ENCODE measurements at places on chromosomes 6 and 20.

- DNase-seq: no peak
These were observed 32.4 kb upstream of the TPBG start for GRCh38 chr6:82331031-82331773.

DNA sequence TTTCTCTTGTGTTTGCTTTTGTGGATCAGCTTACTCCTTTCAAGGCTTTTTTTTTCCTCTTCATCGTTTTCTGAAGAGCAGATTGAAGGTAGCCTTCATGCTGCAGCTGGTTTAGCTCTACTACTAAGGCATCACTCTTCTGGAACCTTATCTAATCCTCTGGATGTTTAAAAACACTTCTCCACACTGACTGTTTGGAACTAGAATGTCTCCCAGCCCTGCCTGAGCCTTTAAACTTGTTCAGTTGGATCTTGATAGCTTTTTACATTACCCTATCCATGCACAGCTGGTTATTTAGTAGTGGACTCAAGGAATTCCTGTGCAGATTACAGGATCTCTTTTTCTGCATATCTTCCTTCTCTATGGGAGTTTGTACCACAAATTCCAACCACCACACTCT is 108.9 kb upstream of the ASCC3 start:
- no peak for DNase-seq

DNA sequence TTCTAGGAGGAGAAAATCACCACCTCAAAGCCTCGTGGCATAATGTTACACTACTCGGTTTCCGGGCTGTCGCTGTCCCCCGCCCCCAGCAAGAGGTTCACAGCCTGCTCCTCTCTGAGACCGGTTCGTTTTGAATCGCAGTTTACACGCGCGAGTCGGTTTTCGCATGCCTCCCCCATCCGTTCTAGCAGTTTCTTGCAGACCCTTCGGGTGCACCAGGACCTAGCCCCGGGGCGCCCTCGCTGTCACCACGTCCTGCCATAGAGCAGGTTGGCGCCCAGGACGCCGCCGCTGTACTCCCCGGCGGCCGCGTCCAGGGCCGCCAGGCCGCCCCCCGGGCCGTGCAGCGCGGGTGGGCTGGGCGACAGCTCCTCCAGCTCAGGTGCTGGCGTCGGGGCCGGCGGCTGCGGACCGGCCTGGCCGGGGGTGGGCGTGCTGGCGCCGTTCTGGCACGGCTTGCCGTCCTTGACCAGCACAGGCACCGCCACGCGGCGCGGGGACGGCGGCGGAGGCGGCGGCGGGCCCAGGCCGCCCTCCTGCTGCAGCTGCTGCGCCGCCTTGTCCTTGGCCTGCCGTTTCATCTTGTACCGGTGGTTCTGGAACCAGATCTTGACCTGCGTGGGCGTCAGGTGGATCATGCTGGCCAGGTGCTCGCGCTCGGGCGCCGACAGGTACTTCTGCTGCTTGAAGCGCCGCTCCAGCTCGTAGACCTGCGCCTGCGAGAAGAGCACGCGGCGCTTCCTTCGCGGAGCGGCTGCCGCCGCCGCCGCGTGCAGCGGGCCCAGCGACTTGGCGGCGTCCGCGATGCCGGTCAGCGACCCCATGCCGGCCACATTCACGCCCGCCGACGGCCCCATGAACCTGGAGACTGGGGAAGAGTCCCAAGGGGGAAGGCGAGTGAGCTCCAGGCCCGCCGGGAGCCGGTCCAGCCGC is 1.4 kb downstream of the NKX2-4 start:
- DNase-seq: no peak

- no peak for DNase-seq
These were observed 15.5 kb downstream of the SYTL3 start for GRCh38 chr6:158665332-158665731.

DNA sequence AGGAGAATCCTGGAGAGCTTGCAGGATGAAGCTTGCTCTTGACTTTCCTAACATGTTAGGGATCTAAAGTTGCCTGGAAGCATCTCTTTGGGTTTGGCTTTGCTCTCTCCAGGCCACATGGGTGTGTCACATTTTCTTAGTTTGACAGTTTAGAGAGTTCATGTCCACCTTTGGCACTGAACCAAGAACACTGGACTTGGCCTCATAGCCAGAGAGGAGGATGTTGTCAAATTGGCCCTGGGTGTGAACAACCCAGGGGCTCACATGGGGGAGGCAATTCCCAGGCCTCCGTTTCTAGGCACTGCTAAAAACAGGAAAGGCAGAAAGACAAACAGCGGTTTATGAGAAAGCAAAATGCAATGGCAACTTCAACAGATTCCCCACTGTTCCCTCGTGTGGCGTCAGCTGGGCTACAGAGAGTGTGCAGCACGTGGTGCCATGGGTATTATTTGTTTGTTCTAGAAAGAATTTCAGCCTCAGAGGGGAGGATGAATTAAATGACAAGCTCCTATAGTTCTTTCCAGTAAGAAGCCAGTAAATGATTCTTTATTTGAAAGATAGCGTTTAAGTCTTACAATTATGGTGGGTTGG is 93.9 kb downstream of the CLIC5 start:
- no peak for DNase-seq

DNA sequence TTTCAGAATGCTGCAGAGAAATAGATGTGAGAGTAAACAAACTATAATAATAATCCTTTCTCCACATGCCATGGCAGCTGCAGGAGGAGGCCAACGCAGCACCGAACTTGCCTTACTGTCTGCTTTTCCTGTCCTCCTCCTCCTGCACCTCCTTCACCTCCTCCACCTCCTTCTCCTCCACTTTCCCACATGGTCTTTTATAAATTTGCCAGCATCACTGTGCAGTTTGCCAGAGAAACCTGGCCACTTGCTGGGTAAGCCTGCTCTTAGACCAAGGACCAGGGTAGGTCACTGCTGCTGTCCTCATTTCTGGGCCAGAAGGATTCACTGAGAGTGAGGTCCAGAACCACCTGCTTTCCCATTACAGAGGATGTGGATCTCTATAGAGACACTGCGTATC is 8.7 kb downstream of the SGK1 start:
- no peak for DNase-seq

DNA sequence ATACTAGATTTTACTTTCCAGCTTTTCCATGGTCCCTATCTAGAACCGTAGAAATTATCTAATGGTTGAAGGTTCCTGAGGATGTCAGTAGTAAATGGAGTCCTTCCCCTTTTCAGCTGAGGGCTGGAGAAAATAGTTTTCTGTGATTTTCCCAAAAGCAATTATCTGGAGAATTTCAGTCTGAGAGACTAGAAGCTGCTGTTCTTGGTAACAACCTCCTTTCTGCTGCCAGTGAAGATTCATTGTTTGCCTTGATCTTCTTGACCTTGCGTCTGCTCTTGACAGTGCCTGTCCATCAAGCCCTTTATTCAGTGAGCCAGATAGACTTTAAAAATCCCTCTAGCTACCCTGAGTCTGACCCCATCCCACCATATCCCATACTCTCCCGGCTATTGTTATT is 73.1 kb downstream of the PHACTR2 start:
- DNase-seq: no peak

GRCh38 chr6:36769676-36770499 is 69.4 kb downstream of the CPNE5 start:
- DNase-seq: no peak

DNA sequence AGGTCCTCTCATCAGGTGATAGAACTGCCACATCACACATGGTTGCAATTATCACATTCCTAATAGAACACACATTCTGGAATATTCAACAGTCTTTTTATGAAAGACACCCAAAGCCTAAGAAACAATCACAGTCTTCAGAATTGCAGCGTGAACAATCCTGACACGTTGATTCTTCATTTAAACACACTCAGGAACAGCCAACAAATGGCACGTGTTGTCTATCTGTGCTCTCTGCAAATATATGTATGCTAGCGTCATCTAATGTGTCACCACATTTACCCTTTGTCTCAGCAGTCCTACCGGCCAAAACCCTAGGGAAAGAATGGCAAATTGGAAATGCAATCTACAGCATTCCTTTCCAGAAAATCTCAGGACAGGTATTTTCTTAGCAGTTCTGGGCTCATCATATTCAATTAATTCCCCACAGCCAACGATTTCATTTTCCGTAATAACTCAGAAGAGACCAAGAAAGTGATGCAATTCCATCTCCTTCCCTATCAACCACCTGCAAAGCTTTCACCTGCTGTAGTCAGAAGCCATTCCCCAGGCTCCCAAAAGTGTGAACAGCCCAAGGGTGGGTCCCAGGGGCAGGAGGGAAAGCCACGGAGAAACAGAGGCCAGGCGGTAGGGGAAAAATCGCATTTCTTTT is 280.3 kb upstream of the JARID2 start:
- no peak for DNase-seq

DNA sequence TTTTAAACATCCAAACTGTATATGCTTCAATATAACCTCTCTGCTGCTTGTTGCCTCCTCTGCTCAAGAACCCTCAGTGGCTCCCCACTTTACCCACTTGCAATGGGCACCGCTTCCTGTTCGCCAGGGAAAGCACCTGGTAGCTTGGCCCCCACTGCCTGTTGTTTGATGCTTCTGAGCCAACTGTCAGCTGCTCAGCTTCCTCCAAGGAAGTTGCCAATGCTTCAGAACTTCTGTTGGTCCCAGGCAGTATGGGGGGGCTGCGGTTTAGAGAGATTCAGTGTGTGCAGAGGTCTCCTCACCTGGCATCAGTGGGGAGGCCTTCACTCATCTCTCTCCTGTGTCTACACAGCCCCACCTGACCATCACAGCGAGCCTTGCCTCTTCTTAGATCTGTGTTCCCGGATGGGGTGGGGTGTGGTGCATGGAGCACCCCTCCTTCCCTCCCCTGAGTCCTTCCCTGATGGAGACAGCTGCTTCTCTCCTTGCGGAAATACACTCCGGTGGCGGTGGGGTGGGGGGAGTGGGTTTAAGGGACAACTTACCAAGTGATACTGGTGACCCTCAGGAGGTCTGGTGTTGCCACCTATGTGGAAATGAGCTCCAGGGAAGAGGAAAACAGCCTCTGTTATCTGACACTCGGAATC is 308.1 kb downstream of the CDH26 start:
- DNase-seq: no peak

GRCh38 chr6:24079076-24079475 is 46.9 kb upstream of the NRSN1 start:
- no peak for DNase-seq

DNA sequence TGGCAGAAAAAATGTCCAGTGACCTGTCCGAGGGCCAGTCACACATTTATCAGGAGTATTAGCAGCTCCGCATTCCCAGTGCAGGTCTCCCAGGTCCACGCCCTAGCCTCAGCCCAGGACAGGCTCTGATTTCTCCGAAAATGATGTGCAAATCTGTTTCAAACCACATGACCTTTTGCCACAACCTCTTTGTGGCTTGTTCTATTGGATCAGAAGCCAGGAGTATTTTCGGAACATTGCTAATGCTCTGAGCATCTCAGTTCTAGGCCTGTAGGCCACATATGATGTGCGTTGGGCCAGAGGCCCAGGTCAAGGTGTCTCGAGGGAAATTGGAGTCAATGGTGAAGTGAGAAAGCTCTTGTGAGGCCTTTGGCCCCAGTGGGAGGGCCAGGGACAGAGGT is 40.4 kb downstream of the SNX5 start:
- DNase-seq: no peak

DNA sequence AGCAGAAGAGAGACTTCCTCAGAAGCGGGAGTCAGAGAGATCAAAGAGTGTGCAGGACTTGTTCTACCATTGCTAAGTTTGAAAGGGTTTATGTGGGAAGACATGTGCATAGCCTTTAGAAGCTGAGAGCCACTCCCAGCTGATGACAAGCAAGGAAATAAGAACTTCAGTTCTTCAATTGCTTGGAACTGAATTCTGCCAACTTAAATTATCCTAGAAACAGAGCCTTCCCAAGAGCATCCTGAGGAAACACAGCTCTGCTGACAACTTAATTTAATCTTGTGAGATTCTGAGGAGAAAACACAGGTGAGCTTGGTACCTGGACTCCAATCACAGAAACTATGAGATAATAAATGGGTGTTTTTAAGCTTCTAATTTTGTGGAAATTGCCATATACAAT is 150.6 kb upstream of the OGFRL1 start:
- DNase-seq: no peak

DNA sequence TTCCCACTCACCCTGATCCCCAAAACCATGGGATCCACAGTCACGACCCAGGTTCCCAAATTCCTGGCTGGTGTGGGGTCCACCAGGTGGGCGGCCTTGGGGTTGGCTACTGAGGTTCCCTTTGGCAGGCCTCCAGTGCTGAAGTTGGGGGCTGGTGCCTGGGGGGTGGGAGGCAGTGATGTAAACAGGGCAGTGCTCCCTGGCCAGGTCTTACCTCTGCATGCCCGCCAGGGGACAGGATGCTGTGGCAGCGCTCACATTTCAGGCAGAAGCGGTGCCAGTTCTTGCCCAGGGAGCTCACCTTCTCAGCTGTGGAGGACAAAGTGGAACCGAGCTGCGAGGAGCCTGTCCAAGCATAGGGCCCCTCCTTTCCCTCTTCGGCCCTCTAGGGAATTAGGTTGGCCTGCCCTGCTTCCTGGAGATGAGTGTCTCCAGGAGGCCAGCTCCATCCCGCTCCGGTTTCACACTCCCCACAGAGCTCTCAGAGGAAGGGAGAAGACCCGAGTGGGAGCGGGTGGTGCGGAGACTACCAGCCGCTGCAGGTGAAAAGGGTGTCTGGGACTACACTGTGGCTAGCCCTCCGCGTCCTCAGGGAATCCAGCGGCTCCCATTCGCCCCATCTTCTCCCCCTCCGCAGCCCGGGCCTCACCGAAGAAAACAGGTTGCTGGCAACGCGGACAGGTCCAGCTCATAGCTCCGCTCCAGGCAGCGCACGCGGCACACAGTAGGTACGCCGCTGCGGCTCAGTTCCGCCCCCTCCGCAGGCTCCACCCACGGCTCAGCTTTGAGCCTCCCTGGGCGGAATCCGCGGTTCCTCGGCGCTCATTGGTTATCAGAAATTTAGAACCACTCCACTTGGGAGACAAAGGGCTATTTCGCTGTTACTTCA is at the start of gene CRIP3:
CRIP3 (minus strand) TSS at position 726 of the 889 bp plus-strand sequence; CDS start at position 692, 34 bp downstream.
- DNase-seq: no peak

- DNase-seq: no peak
These were observed 109.1 kb downstream of the PRDM1 start for GRCh38 chr6:106194949-106195921.

GRCh38 chr6:155252581-155252980 is 11.2 kb upstream of the CLDN20 start:
- no peak for DNase-seq

- DNase-seq: no peak
These were observed 25.2 kb downstream of the MAP7 start for GRCh38 chr6:136524936-136525413.

- no peak for DNase-seq
These were observed 11.0 kb downstream of the NCR2 start for GRCh38 chr6:41346441-41346840.

- DNase-seq: no peak
These were observed 5.7 kb downstream of the CCDC170 start for GRCh38 chr6:151499551-151499950.

GRCh38 chr20:25242231-25242630 is 5.7 kb upstream of the PYGB start:
- no peak for DNase-seq

- DNase-seq: no peak
These were observed 121.3 kb upstream of the PHACTR1 start for GRCh38 chr6:12595161-12595811.

GRCh38 chr6:5498579-5498899 is 237.2 kb downstream of the FARS2 start:
- DNase-seq: no peak
